HFFc6 (cell line): ENCODE measurements at places on chromosomes 2 and 18. TPM values are rescaled to one million over a fixed set of nuclear protein-coding genes. Genes with fewer than 3 reads are reported as not detected.
A peak's percentile ranks its signal among the peaks of the same experiment; 100 is the strongest.

Gene RTP5
- total RNA-seq: not detected in 3 replicates

Gene SCRN3
- total RNA-seq: 23.8 and 30.1 TPM in 2 replicates

DNA sequence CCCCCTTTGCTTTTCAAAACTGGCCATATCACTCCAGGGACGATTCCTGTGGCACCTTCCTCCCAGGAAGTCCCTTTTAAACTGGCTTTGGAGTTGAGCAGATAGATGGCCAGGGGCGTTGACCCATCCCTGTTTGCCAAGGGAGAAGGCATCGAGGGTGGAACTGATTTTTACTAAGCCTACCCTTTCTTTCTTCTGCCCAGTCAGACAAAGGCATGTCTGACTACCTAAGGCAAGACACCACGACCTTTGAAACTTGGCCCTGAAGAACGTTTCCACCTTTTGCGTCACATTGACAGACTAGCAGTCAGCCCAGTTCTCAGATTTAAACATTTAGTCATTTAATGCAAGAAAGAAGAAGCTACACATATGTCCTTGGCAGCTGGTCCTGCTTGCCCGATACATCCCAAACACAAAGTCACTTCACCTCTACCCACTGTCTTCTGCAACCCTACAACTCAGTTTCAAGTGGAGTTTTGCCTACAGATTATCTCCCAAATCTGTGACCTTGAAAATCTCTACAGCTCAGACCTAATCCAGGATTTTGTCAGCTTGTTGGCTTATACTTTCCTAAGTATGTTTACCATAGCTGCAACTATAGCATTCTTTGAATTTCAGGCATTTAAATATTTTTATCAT lies 102.2 kb upstream of the IL1R2 start:
- H3K4me1 ChIP-seq: peaks cover 13% of the 10 kb centered on the region
- H3K36me3 ChIP-seq: peaks cover 64% of the 10 kb centered on the region
- peaks cover 2% of the 10 kb centered on the region for H3K27me3 ChIP-seq
- H3K4me3 ChIP-seq: no peak overlapping the region
- no peak overlapping the region for H3K27ac ChIP-seq

- no peaks in the 10 kb centered on the region for H3K36me3 ChIP-seq
- peaks cover 5% of the 10 kb centered on the region; the same call in 1 of the 2 replicates for H3K27me3 ChIP-seq
- DNase-seq: no peak
- no peak overlapping the region for H3K4me3 ChIP-seq
- H3K4me1 ChIP-seq: peaks cover 7% of the 10 kb centered on the region
Observed at GRCh38 chr2:127589841-127590240, 54.4 kb downstream of the MYO7B start.

DNA sequence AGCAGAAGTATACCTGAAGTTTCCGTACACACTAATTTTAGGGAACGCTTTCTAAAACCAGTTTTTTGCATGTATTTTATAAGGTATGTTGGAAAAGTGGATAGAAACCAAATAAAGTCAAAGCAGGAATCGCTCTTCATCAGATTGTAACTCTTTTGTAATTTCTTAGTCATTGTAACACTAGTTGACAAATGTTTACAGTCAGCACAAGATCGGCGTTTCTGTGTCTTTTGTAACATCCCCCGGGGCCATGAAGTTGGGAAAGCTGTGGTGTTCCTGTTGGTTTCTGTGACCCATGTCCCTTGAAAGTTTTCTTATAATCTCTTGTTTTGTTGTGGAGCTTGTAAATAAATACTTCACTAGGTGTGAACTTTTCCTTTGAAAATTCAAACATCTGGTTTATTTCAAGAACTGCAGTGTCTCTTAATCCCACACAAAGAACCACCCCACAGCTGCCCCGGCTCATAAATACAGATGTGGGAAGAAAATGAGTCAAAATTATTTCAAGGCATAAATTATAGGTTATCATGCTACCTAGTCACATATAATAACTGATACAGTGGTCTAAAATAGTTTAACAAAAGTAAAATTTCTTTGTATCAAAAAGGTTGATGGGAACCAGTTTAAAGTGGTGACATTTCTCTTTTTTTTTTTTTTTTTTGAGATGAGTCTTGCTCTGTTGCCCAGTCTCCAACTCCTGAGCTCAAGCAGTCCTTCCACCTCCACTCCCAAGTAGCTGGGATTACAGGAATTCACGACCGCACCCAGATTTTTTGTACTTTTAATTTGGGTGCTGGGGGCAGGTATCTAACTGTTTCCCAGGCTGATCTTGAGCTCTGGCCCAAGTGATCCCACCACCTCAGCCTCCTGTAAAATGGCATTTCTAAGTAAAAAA lies 751 bp upstream of the NMI start:
- peak overlapping the region; percentile 91 for H3K4me3 ChIP-seq
- DNase-seq: peak; percentile 58

DNA sequence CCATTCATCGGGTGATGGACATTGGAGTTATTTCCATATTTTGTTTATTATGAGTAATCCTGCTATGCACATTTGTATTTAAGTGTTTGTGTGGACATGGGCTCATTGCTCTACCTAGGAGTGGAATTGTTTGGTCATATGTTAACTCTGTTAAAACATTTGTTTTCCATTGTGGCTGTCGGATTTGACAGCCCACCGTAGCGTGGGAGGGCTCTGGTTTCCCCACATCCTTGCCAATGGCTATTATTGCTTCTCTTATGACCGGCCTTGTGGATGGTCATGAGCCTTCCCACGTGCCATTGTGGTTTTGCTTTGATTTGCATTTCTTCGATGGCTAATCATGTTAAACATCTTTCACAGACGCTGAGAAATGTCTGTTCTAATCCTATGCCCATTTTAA lies 92.0 kb downstream of the ZNF236 start:
- H3K36me3 ChIP-seq: peaks cover 7% of the 10 kb centered on the region
- H3K4me1 ChIP-seq: no peaks in the 10 kb centered on the region
- H3K4me3 ChIP-seq: no peak overlapping the region
- no peaks in the 10 kb centered on the region for H3K27me3 ChIP-seq
- no peak for DNase-seq
- H3K27ac ChIP-seq: no peak overlapping the region
